Stimulated activated CD8-positive, alpha-beta memory T cell treated with anti-CD3 and anti-CD28 coated beads, Interleukin-7, amount 100 ng/mL, for 48 hours (primary cell): ENCODE measurements at places on chromosomes 12 and 14.
A peak's percentile ranks its signal among the peaks of the same experiment; 100 is the strongest.

DNA sequence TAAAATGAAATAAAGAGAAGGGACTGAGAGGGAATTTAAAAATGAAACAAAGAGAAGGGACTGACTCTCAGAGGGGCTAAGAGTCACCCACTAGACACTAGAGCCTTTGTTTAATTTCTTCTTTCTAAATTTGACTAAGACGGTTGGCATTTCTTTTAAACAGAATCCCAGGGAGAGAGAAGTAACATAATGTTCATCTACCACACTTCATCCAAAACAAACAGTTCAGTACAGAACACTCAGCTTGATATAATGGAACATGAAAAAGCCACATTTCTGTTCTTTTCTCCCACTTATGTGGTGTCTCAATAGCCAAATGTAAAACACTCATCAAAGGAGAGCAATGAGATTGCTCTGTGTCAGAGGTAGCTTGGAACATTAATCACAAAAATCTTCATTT, 10.1 kb upstream of the NT5DC3 start:
- DNase-seq, result no peak

GRCh38 chr12:10171973-10172728, at the start of gene OLR1:
TSS of gene OLR1 (minus strand) at chr12:10172132. CDS start at chr12:10172077, 55 bp downstream.
- DNase-seq, result no peak

GRCh38 chr12:4144676-4145075, 128.9 kb upstream of the CCND2 start:
- no peak for DNase-seq

DNA sequence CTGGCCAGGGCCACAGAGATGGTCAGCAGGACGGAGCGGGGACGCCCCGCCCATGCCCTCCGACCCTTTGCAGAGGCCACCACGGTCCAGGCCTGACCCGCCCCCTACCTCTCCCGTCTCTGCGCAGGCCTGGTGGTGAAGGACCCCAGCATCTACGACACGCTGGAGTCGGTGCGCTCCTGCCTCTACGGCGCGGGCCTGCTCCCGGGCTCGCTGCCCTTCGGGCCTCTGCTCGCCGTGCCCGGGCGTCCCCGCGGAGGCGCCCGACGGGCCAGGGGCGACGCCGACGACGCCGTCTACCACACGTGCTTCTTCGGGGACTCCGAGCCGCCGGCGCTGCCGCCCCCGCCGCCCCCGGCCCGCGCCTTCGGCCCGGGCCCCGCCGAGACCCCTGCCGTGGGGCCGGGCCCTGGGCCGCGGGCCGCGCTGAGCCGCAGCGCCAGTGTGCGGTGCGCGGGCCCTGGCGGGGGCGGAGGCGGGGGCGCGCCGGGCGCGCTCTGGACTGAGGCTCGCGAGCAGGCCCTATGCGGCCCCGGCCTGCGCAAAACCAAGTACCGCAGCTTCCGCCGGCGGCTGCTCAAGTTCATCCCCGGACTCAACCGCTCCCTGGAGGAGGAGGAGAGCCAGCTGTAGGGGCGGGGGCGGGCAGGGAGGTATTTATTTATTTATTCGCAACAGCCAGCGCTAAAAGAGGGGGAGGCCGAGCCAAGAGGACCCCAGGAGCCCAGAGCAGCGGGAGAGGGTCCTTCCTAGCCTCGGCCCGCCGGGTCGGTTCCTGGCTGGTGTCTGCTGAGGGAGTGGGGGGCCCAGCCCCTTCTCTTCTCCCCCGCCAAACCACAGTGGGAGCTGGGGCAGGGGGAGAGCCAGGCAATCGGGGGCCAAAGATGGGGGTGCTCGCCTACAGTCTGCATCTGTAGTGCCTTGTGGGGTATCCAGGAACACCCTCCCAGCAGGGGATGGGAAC, 8.1 kb downstream of the TAMALIN start:
- no peak for DNase-seq

- DNase-seq, result no peak
Measured at GRCh38 chr12:130872179-130873096, 572 bp downstream of the RAN start.

DNA sequence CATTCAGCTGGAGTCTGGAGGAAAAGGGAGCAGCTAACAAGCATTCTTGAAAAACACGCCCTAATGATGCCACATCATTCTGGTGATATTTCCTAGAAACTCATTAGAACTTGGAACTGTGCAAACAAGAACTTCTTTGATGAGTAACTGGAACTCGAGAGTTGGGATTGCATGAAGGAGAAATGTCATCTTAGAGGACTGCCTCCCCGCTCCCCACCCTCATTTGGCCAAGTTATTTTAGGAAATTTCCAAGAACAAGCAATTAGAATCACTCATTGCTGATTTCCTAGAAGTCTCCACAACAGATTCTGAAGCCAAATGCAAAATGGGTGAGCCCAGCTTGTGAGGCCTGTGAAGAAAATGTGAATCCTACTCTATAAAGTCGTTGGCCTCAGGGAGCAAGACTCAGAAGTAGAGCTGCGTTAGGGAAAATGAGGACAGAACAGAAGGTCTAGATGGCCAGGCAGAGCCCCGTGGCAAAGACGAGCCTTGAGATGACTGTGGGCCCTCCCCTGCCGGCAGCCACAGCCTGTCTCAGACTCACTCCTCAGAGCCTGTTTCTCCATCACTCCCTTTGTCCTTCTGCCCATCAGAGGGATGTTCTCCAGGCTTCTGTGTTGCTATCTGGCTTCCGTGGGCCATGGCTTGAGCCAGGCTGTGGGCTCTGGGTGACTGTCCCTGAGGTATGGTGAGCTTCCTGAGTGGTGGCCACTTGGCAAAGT, 38.4 kb downstream of the RTL1 start:
- DNase-seq, result no peak

DNA sequence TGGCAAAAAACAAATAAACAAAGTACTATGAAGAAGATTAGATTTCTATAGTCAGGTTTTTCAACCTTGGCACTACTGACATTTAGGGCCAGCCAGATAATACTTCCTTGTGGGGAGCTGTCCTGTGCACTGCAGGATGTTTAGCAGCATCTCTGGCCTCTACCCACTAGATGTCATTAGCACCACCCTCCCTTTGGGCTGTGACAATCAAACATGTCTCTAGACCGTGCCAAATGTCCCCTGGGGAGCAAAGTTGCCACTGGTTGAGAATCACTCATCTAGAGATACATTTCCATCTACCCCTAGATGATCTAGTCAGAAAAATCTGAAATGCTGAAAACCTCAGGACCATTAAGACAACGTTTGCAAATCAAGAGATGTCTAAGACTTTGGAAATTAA, 29.9 kb downstream of the SRRM4 start:
- no peak for DNase-seq

GRCh38 chr12:7433276-7433822, 10.6 kb downstream of the CD163L1 start:
- no peak for DNase-seq

DNA sequence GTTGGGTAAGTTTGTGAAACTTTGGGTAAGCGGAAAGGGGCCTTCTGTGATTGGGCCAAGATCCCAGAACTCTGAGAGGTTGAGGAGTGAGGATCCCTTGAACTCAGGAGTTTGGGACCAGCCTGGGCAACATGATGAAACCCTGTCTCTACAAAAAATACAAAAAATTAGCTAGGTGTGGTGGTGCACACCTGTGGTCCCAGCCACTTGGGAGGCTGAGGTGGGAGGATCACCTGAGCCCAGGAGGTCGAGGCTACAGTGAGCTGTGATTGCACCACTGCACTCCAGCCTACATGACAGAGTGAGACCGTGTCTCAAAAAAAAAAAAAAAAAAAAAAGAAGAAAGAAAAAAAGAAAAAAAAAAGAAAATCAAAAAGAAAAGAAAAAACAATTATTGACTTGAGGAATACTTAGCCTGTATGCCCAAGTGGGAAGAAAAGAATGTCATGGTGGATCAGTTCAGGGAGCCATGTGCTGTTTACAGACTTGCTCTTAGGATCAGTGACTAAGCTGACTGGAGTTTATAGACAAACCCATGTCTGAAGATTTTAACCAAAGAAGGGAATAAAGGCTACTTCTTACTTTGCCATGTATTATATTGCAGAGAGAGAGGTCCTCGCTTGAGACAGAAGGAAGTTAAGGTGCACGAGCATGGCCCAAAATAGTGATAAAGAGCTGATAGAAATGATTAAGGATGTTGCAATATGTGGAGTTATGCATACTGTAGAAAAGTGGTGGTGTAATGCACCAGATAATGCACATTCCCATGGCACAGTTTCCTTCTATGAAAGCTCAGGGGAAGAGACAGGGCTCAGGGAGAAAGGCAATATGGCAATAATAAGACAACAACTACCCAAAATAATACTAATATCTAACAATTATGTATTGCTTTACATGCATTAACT, 881 bp downstream of the HSD17B6 start:
- DNase-seq, result no peak

DNA sequence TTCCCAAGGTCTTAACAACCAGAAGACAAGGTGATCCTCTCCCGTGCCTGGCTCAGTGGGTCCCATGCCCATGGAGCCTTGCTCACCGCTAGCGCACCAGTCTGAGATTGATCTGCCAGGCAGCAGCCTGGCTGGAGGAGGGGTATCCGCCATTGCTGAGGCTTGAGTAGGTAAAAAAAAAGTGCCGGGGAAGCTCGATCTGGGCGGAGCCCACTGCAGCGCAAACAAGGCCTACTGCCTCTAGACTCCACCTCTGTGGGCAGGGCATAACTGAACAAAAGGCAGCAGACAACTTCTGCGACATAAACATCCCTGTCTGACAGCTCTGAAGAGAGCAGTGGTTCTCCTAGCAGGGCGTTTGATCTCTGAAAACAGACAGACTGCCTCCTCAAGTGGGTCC, 104.0 kb downstream of the C14orf39 start:
- no peak for DNase-seq

DNA sequence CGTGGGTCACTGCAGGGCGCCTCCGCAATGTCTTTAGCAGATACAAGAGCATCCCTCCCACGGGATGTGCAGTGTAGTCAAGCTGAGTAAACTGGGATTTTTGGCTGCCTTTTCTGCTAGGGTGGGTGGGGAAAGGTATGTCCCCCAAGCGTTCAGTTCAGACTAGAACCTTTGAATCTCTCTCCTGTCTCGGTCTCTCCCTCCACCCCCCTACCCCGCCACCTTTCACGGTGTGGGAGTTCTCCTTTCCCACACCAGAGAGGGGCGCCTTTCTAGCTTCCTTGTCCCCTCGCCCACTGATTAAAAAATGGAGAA, 525 bp upstream of the FAR2 start:
- no peak for DNase-seq

- DNase-seq, result peak; percentile 39
Measured at GRCh38 chr12:117236456-117237001, 46.3 kb upstream of the FBXO21 start.

GRCh38 chr12:19490908-19491307, 51.6 kb downstream of the AEBP2 start:
- DNase-seq, result no peak

DNA sequence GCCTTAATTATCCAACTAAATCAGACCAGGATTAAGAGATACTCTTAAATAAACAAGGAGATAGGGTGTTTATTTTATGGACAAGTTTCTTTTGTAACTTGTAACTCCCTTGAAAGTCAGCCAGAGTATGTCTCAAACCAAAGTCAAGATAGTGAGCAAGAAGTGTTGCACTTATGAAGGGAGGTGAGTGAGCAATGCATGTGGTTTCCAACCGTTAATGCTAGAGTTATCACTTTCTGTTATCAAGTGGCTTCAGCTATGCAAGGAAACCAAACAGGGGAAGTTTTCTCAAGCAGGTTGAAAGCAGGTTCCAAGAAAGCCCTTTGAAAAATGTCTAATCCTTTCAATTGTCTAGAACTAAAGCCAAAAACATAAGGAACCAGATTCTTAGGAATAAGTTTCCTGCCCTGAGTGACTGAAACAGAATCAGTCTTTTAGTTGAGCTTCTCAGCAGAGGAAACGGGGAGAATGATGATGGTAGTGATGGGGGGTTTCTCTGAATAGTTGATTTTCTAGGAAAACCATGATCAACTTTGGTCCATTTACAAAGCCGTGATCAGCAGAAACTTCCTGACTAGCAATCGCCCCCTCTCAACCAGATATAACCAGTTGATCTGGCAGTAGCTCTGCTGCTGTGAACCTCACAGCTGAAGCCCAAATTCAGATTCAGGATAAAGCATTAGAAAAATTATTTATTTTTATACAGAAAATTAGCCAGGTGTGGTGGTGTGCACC, 128.4 kb downstream of the DAD1 start:
- no peak for DNase-seq

- DNase-seq, result peak; percentile 41
Measured at GRCh38 chr12:8697476-8698131, at the start of gene RIMKLB. TSS of gene RIMKLB (plus strand) at chr12:8697991. CDS start at chr12:8713867, 15,876 bp downstream.

DNA sequence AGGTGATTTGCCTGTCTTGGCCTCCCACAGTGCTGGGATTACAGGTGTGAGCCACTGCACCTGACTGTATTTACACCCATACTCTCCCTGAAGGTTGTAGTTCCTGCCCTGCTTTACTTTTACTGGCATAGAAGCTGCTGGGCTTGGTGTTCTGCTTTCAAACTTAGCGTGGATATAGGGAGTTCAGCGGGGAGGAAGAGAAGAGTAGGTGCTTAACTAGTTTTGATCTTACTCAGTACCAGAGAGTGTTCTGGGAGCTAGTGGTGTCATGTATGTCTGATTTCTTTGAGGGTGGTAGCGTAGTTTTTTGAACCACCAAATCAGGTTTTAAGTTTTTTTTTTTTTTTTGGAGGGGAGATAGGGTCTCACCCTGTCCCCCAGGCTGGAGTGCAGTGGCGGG, 13.8 kb downstream of the RCOR1 start:
- DNase-seq, result no peak

GRCh38 chr12:111387747-111388323, 17.9 kb upstream of the SH2B3 start:
- DNase-seq, result no peak

GRCh38 chr14:32762886-32763285, 175.8 kb upstream of the NPAS3 start:
- no peak for DNase-seq

- DNase-seq, result no peak
Measured at GRCh38 chr14:22664261-22664660, 20.1 kb upstream of the OR6J1 start.

DNA sequence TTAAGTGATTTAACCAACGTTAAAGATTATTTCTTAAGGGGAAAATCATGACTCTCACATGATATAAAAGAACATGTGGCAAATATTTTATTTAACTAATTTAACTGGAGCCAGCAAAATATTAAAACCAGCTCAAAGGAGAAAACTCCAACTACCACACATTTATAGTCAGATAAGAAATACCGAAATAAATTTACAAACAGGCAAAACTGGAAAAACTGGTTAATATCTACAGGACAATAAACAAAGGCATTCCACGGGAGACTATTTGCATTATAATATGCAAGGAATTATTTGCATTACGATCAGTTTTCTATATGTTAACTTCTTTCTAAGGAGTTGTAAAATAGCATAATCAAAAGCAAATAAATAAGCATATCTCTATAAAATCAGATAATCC, 13.8 kb upstream of the BCL2L14 start:
- DNase-seq, result no peak

DNA sequence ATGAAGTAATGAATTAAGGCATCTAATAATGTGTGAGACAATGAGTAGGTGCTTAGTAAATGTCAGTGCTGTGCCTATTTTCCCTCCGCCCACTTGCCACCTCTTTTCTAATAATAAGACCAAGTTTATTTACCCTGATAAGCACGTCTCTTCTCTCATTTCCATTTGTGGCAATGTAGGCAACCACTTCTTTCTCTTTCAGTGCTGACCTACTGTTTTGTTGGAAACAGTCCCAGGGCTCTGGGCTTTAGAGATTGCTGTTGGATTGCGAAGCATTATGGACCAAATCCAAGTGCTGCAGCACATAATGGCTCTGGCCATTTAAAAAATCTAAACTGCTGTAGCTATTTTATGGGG, 141.3 kb upstream of the PLEKHG7 start:
- no peak for DNase-seq
